OCI-M1 (cell line): ENCODE measurements at places on chromosomes 12 and 14.

DNA sequence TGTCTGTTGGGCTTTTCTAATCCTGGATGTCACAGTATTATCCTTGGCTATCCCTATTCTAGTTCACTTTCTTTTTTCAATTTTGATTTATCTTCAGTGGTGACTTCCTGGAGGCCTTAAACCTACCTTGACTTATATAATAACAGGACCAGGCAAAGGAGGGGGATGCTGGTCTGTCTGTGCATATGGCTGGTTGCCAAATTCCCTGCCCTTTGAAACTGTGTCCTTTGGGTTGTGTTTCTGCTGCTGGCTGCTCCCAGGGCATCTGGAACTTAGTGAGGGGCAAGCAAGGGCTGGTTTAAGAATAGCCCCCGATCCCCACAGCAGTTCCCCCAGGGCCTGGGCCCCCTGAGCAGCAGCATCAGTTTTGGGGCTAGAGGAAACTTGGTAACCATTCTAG lies 96.0 kb upstream of the MAX start:
- no peak for DNase-seq

GRCh38 chr12:27802511-27802910 lies 22.5 kb upstream of the MANSC4 start:
- DNase-seq: no peak

GRCh38 chr12:121383601-121384021 lies 16.3 kb upstream of the RNF34 start:
- no peak for DNase-seq

GRCh38 chr12:82968631-82969367 lies 282.1 kb downstream of the TMTC2 start:
- DNase-seq: no peak

DNA sequence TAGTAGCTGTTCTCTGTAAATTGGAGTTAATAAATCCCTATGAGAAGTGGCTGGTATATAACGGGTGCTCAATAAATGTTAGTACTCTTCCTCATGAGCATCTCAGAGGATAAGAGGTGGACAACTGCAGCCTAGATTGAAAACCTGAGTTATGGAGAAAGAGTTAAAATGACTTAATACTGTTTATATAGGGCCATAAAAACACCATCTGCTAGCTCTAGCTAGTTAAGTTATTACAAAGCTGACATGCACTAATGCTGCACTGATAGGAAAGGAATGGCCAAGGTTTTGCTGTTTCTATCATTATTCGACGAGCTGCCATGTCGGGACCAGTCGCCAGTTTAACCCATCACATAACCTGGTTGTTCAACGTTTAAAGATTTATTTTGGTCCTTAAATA lies 72.0 kb upstream of the SEL1L start:
- DNase-seq: no peak

DNA sequence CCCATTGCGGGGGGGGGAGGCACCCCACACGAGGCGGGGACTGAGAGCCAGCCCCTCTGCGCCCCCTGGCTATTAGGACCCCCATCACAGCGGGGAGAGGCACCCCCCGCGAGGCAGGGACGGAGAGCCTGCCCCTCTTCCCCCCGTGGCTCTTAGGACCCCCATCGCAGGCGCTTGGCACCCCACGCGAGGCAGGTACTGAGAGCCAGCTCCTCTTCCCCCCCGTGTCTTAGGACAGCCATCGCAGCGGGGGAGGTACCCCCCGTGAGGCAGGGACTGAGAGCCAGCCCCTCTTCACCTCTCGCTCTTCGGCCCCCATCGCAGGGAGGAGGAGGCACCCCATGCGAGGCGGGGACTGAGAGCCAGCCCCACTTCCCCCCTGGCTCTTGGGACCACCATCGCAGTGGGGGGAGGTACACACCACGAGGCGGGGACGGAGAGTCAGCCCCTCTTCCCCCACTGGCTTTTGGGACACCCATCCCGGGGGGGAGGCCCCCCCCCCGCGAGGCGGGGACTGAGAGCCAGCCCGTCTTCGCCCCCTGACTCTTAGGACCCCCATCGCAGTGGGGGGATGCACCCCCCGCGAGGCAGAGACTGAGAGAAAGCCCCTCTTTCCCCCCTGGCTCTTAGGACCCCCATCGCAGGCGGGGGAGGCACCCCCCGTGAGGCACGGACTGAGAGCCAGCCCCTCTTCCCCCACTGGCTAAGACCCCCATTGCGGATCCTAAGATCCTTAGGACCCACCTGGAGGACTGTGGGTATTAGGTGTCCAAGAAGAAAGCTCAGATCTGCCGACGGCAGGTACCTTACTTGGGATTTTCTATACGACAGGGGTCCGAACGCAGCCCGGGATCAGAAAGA lies 198.6 kb upstream of the PZP start:
- no peak for DNase-seq

DNA sequence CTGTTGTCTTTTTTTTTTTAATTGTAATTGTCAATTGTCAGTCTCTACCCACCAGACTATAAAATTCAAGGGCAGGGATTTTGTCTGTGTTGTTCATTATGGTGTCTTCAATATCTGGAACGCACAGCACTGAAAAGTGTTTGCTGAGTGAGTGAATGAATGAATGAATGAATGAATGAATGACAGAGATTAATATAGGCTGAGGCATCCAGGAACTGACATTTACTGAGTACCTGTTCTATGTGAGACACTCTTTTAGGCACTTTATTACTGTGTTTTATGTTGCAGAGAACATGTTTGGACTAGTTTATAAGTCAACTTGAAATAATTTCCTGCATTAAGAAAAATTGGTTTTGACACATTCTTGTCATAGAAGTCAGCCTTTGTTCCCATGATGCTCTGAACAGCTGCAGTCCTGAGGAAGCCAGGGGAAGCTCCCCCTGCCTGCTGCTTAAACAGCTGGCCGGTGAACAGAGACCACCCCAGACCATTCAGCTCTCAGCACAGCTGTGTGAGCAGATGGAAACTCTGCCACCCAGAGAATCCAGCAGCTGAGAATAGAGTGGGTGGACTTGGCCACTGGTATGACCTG lies 160.7 kb upstream of the CCND2 start:
- no peak for DNase-seq

- no peak for DNase-seq
Observed at GRCh38 chr14:66152747-66153146, 333.4 kb upstream of the CCDC196 start.

- DNase-seq: no peak
Observed at GRCh38 chr14:22622255-22622654, 21.9 kb downstream of the OR6J1 start.
